Spinal cord (tissue), 10 donors: ENCODE measurements at places on chromosomes 1 and 21.

DNA sequence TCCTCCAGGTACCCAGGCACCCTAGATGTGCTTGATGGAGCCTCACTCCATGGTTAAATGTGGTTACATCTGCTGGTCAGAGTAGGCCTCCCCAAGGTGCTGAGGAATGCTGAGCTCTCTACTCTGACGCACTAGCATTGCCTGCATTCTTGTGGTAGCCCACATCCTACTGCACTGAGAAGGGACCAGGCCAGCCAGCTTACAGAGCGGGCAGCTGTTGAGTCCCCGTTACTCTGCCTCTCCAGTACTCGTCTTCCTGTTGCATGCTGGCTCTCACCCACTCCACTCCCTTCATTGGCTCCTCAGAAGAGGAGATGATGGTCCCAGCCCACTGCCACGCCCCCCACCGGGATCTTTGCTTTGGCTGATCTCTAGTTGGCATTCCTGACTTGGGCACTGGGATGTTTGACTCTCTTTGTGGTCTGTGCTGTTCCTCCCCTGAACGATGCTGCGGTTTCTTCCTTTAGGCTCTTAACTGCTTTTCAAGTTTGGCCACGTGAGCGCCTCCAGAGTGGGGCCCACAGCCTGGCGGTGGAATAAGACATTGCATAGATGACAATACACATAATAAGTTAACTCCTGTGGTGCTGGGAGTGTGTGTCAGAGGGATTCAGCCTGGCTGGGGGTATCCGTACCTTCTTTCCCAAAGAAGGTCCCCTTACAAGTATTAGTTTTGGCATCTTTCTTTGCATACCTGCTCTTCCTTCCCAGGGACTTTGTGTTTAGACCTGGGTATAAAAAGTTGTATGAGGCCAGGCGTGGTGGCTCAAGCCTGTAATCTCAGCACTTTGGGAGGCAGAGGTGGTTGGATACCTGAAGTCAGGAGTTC, 18.6 kb downstream of the AZIN2 start:
- no peak for DNase-seq

GRCh38 chr1:226433341-226433720, 25.4 kb upstream of the PARP1 start:
- DNase-seq: no peak

DNA sequence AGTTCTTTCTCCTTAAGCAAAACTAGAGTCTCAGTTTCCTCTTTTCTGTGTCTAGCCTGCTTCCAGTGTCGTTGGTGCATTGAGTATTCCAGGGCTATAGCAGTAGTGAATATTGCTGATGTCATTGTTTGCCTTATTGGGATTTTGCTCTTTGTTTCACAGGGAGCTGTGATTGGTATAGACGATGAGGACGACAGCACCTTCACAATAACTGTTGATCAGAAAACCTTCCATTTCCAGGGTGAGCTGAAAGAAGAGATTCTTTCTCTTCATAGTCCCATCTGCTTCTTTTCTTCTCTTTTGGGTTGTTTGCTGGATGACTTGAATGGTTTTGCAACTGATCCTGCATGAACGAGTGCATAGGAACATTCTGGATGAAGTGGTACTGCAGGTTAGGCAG, 52.4 kb downstream of the OSBPL9 start:
- DNase-seq: no peak

- no peak for DNase-seq
These were observed 15.8 kb downstream of the PANK4 start for GRCh38 chr1:2510366-2511155.

GRCh38 chr1:227417756-227418480, 99.6 kb upstream of the CDC42BPA start:
- no peak for DNase-seq

GRCh38 chr1:11518791-11519628, 40.1 kb downstream of the DISP3 start:
- DNase-seq: no peak

- DNase-seq: no peak
These were observed 296.4 kb upstream of the FMN2 start for GRCh38 chr1:239795304-239795703.

- DNase-seq: no peak
These were observed 5.7 kb downstream of the BCL2L15 start for GRCh38 chr1:113881661-113882060.

- no peak for DNase-seq
These were observed 179.8 kb upstream of the GALNT2 start for GRCh38 chr1:229887043-229887822.

GRCh38 chr1:92065042-92065441, 10.2 kb downstream of the SETSIP start:
- no peak for DNase-seq

DNA sequence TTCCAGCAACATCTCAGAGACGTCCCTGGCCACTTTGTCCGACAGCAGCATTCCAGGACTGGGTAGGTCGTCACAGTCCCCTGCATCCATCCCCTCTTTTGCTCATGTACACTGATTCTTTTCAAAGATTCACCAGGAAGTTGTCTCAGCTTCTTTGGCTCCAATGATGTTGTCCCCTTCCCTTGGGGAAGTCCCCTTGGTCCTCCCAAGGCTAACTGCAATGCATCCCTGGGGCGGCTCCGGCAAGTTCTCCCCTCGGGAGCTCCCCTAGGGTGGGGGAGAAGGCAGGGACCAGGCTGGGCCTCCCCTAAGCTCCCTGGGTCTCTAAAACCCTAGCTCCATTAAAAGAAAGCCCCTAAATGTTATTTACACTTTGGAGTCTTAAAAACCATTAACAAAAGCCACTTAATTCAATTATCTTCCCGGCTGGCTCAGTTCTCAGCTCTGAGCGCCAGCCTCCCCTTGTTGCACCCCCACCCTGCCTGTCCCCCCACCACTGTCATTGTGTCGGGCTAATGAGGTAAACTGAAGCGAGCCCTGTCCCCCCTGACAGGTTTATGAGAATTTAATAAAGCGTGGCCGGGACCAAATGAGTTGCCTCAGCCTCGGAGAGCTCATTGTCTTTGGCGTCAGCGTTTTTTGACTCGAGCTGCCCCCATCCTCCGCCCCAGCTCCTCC, 25.3 kb downstream of the KNCN start:
- DNase-seq: no peak

DNA sequence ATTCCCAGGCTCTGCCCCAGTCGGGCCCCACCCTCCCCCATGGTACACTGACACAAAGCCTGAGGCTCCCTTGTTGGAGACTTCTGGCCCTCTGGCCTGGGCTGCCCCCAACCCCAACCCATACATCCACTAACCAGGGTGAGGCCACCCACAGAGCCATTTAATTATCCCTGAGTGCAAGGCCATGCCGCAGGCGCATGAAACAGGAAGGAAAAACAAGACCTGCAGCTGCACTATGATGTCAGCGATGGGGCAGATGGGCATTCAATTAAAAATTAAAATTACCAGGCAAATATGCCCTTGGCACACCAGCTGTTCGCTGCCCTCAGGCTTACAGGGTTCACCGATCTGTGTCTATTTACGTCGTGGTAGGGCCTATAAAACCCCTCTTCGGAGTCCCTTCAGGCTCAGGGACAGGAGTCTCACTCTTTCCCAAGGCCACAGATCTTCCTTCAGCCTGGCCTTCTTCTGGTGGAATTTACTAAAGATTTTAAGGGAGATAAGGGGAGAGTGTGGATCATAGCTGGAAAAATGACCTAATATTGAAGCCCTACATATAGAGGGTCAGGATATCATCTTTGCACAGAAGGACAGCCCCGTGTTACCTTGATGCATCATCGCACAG, 29.6 kb upstream of the RGS16 start:
- DNase-seq: no peak

GRCh38 chr21:18218331-18218730, 26.3 kb upstream of the CHODL start:
- DNase-seq: no peak

GRCh38 chr1:15246960-15247614, at the start of gene FHAD1:
Gene FHAD1, plus strand, starts transcription at chr1:15247223. Its CDS starts 4,562 bp downstream, at chr1:15251785.
- peak; percentile 36 for DNase-seq

DNA sequence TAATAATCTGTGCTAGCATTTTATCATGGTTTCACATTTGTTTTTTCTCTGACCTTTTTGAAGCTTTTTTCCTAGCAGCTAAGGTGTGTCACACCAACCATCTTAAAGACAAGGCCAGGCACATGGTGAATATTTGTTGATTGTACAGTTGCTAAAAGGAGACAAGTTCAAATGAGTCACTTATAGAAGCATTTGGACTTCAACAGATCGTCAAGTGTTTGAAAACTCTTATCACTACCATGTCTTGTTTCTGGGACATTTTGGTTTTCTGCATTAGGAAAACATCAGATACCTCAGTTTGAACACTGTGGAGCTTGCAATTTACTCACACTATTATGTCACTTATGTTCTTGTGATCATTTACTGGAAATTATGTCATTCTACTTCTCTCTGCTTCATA, 407.3 kb downstream of the USP25 start:
- DNase-seq: no peak
